ENCODE measurements at places on chromosomes 7 and 10.

DNA sequence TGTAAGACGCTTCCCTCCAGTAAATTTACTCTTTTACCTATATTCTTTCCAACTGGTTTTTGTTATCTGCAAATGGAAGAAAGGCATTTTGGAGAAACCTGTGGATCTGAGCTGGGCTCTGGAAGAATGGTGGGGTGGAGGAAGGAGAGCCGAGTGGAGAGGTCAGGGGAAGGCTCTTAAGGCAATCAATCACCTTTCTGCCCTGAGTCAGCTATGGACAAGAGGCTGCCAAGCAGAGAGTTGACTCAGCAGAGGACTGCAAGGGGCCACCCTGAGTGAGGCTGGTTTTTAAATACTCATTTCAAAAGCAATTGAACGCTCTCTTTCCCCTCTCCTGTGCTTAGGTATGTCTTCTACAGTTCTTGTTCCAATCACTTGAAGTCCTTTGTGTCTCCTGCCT, 81.8 kb downstream of the SPAG6 start:
- no peak for DNase-seq

- DNase-seq = no peak
Observed at GRCh38 chr7:71638108-71638507, 506.2 kb downstream of the GALNT17 start.

DNA sequence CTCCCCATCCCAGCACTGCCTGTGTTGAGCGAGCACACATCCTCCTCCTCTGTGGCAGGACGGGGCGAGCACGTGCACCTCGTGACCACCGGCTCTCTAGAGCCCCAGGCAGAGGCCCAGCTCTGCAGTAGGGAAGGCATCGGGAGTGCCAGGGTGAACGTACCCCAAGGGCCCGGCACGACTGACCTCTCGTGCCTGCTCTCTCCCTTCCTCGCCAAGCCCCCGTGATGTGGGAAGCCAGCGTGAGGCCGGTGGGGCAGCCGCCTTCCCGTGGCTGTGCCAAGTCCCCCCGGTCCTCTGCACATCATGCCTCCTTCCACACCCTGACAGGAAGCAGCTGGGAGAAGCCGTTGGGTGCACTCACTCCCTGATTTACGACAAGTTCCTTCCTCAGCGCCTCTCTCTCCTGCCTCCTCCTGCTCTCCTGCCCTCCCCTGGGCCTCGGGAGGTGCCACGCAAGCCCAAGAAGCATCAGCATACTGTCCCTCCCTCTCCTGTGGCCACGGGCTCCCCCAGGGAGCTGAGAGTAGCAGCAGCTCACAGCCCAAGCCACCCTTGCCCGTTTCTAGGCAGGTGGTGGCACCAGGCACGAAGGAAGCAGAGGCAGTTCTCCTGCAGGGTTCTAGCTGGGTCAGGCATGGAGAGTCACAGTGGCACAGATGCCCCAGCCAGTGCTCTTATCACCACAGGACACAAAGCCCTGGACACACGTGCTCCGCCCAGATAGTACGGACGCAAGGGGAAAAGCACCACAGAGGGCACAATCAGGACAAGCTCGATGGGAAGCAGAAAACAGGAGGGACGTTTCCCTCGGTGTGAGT, 47.0 kb downstream of the AMZ1 start:
- no peak for DNase-seq

- no peak for DNase-seq
Observed at GRCh38 chr7:137583172-137583571, 239.6 kb upstream of the PTN start.

DNA sequence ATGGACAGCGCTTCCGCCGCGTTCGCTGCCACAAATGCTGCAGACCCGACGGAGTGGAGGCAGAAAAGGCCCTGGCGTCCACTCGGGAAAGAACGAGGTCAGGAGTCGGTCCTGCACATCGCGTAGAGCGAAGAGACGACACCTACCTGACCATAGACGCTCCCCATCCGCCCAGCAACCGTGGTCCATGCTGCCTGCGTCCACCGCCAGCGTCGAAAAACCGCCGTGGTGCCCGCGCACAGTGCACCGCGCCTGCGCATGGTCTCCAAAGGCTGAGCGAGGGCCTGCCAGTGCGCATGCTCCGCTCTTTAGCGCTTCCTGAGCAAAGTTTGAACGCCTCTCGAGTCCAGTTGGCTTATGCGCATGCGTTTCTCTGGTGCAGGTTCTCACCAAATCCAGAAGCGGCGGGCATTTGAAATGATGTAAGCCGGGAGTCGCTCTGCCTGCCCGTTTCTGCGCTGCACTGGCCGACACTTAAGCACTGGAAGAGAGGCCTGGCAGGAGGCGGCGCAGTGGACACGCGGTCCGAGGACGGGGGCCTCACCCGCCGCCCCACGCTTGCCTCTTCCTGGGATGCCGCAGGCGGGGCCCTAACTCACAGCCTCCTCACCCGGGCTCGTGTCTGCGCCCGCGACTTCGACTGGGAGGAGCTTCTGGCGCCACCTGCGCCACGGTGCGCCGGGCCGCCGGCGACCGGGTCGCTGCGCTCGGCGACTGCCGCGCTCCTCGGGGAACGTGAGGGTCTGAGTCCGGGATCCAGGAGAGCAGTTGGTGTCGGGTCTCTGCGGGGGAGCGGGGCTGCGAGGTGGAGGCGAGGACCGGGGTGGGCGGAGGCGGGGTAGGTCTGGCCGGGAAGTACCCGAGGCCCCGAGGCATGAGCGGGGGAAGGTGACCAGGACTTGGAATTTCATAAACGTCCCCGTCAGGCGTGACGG, at the start of gene FAM24B:
TSS of gene FAM24B (minus strand) at position 243 of the 935 bp plus-strand sequence. CDS start 29,066 bp downstream, outside the sequence.
- peak; percentile 96 for DNase-seq

- no peak for DNase-seq
Observed at GRCh38 chr7:129160161-129160905, 15.8 kb downstream of the TSPAN33 start.

GRCh38 chr7:37212556-37212955, 236.1 kb downstream of the ELMO1 start:
- no peak for DNase-seq

DNA sequence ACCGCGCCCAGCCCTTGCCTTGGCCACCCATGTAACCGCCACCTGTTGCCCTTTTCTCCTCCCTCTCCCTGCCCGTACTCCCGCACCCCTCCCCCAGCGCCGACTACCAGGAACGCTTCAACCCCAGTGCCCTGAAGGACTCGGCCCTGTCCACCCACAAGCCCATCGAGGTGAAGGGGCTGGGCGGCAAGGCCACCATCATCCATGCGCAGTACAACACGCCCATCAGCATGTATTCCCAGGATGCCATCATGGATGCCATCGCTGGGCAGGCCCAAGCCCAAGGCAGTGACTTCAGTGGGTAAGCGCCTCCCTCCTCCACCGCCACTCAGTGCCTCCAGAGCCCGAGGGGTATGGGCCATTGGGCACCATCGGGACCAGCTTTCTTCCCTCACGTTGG, 18.7 kb downstream of the LDB3 start:
- DNase-seq = no peak

DNA sequence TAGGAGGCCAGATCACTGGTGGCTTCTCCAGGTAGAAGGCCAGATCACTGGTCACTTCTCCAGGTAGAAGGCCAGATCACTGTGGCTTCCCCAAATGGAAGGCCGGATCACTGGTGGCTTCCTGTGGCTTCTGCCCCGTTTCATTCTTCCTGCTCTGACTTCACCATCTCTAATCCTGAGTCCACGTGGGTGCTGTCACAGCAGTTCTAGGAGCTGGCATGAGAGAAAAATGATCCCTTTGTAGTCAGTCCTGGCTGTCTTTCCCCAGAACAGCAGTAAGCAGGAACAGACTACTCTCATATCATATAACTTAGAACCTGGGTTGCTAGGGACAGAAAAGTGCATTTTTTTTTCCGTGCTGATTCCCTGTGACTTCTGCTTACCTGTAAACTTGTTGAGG, 90.9 kb downstream of the ACTR3B start:
- no peak for DNase-seq

- DNase-seq = no peak
Observed at GRCh38 chr7:151243045-151243349, 5.5 kb downstream of the SMARCD3 start.

DNA sequence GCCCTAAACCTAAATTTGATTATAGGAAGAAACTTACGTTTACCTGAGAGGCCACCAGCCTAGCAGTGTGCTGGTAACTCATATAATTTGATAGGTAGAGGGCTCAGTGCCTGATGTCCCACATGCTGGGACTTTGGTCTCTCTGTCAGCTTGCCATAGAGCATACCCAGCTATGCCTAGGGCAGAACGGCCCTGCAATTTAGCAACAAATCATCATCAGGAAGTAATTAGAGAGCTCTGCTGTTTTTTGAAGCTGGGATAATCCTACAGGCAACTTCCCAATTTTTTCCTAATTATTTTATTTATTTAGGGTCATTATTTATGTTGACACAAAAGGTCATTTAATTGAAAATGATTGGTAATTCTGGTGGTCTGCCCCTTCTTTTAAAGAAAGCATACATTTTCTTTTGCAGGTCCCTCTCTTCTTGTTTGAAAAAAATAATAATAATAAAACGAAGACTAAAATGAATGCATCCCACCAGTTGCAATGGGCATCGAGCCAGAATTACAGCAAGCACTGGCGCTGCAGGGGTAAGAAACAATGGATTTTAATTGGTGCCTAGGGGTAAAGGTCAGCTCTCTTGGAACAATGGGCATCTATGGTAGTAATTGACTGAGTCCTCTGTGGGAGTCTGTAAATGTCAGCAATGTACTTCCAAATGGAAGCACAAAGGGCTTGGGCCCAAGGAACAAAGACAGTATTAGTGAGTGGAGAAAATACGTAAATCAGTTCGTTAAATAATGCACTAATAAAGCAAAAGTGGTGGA, 348.0 kb downstream of the SORCS1 start:
- no peak for DNase-seq

DNA sequence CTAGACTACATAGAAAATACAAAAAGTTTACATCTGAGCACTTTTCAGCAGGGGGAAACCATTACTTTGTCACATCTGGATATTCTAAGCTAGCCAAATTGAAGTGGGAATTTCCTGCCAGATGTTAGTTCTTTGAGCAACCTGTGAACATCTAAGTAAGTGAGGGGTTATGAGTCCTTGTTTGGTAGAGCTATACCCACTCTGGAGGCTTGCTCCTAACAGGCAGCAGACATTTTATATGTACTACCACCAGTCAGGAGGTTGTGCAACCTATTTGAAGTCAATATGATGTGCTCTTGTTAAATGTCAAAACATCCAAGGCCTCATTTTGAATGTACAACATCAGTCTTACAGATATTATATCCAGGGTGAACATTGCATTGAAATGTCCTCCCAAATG, 143.3 kb upstream of the KAT6B start:
- no peak for DNase-seq

- no peak for DNase-seq
Observed at GRCh38 chr7:103729026-103729425, 260.4 kb downstream of the RELN start.

GRCh38 chr10:44733501-44734488, 177.3 kb upstream of the TMEM72 start:
- DNase-seq = no peak

- no peak for DNase-seq
Observed at GRCh38 chr10:44713307-44713706, 197.8 kb upstream of the TMEM72 start.

GRCh38 chr10:110496553-110497437, 912 bp upstream of the DUSP5 start:
- DNase-seq = no peak

Measured in activated CD4-positive, alpha-beta T cell treated with anti-CD3 and anti-CD28 coated beads, Interleukin-2, Interleukin-4, amounts not matched to agents 100 ng/mL and 50 ng/mL, durations not matched to agents 16 hours and 8 hours (primary cell).